ENCODE measurements at places on chromosomes 4 and X.

GRCh38 chr4:99841129-99841528 lies 24.5 kb downstream of the DAPP1 start:
- DNase-seq = no peak

GRCh38 chr4:108796173-108796572 lies 33.3 kb upstream of the ETNPPL start:
- DNase-seq = no peak

DNA sequence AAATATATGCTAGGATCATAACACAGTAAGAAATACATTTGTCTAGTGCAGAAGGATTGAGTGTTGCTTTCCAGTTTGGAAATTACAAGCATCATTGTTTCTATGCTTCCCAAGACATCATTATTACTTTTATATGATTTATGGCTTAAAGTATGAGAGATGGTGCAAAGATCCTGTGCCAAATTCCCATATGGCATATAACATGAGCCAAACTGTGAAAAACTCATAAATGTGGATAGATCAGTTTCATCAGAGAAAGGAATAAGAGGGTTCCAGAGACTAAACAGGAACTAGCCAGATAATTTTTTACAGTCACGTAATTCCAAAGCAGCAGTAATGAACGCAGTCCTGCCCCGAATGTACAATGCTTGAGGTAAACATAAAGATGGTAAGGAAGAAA lies 126.3 kb downstream of the PRDM5 start:
- DNase-seq = no peak

DNA sequence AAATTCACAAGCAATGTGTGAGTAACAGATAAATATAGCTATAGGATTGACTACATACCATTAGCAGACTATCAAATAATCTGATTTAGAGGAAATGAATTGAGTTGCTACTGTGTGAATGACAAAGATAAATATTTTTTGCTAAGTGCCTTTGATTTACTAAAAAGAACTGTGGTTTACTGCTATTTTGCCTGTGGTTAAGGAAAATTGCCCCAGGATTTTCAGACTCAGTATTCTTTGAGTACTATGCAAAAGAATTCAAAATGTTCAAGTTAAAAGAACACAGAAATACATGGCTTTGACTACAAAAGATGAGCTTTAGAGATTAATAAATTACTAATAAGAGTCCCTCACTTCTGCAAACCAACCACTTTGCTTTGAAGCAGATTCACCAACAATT lies 853.8 kb downstream of the ADGRL3 start:
- DNase-seq = no peak

DNA sequence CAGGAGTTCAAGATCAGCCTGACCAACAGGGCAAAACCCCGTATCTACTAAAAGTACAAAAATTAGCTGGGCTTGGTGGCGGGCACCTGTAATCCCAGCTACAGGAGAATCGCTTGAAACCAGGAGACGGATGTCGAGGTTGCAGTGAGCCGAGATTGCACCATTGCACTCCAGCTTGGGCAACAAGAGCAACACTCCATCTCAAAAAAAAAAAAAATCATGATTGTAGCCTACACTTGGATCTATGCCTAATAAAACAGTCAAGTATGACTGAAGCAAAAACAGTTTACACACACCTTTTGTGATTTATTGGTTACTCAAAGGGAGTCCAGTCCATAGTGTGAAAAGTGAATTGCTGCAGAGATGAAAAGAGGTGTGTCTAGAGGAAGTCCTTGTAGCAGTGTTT lies 34.7 kb upstream of the TASL start:
- no peak for DNase-seq

DNA sequence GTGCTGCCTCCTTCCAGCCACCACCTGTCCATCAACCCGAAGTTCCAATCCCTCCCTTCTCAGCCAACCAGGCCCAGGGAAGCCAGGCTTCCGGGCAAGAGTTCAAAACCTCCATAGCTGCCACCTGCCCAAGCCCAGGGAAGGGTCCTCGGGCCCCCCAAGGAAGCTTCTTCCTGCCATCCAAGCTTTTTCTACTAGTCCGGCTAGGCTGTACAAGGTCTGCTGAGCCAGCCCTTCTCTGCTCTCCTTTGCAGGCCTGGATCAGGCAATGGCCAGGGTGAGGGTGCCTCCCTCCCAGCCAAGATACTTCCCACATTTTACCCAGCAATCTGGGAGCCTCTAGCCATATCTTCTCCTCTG lies 96.2 kb downstream of the PJA1 start:
- no peak for DNase-seq

DNA sequence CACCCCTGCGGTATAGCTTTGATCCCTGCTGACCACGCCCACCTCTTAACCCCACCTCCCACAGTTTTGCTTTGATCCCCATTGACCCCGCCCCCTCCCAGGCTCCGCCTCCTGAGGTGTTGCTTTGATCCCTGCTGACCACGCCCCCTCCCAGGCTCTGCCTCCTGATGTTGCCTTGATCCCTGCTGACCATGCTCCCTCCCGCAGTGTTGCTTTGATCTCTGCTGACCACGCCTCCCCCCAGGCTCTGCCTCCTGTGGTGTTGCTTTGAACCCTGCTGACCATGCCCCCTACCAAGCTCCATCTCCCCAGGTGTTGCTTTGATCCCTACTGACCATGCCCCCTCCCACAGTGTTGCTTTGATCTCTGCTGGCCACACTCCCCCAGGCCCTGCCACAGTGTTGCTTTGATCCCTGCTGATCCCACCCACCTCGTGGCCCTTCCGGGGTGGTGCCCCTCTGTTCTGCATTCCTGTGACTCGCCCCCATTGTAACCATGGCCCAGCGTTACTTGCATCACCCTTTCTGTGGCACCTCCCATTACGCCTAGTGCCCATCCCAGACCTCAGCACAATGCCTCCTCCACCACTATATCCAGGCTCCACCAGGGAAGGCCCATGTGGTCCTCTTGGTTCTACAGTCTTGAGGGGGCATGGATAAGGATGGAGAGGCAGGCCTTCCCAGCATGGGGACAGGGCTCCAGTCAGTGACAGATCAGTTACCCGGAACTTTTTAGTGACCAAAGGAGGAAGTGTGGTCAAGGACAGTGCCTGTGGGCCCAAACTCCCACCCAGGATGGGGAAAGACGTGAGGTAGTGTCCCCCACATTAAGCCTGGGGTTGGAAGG lies 70.8 kb downstream of the ADRA2C start:
- peak; percentile 69 for DNase-seq

DNA sequence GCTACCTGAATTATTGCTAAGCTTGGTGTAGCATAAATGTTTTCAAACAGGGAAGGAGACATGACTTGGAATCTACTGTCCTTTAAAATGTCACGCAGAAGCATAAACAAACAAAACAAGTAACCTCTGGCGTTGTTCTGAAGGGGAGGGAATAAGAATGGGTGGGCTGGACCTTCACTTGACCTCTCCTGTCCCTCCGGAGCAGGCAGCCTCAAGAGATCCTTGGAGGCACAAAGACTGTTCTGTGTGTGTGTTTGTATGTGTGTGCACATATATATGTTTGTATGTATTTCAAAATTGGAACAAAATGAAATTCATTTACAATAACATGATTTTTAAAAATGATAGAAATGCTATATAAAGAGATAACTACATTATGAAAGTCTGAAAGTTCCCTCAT lies 91.3 kb upstream of the DCLK2 start:
- DNase-seq = no peak

GRCh38 chrX:100363896-100364295 lies 46.2 kb downstream of the PCDH19 start:
- DNase-seq = peak; percentile 7

GRCh38 chr4:1683261-1683735 lies 815 bp downstream of the FAM53A start:
- no peak for DNase-seq

DNA sequence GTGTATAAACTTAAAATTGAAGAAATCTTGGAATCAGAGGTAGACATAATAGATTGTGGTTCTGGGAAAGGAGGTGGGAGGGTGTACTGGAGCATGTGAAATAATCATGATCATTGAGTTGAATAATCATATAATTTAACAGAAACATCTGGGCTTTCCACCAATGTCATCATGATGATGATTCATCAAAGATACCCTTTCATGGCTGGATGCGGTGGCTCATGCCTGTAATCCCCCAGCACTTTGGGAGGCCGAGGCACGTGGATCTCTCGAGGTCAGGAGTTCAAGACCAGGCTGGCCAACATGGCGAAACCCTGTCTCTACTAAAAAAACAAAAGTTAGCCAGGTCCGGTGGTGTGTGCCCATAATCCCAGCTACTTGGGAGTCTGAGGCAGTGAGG lies 6.7 kb upstream of the RUFY3 start:
- no peak for DNase-seq

GRCh38 chr4:2942532-2943363 lies 20.5 kb downstream of the NOP14 start:
- DNase-seq = no peak

All from GM23338 (cell line).